ENCODE measurements at places on chromosomes 16 and 17.

DNA sequence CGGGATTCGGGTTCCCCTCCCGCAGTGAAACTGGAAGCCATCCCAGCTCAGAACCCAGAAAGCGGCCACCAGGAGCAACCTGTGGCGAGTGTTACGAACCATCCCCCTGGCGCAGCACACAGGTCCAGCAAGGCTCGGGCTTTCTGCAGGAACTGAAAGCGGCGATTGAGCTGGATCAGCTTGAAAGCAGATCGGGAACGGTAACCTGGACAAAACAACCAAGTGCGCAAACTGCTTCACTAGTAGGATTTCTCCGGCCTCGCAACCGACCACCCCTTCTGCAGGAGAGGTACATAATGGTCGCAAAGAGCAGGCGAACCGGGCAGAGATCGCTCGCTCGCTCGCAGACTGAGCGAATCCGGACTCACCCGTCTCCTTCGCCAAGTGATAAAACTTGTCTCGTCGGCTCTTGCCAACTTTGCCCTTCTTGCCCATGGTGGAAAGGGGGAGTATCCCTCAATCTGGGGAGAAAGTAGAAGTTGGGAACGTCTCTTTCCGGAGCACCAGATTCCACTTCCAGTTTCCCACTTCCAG, 696 bp upstream of the PSMC5 start:
- peak overlapping the region; percentile 96 for H3K27ac ChIP-seq
- DNase-seq: no peak
- no peaks in the 10 kb centered on the region for H3K27me3 ChIP-seq
- peaks cover 80% of the 10 kb centered on the region for H3K36me3 ChIP-seq

- H3K36me3 ChIP-seq: no peaks in the 10 kb centered on the region
- no peaks in the 10 kb centered on the region for H3K4me1 ChIP-seq
- no peaks in the 10 kb centered on the region for H3K27me3 ChIP-seq
- no peak overlapping the region for H3K4me3 ChIP-seq
These were observed 163.5 kb downstream of the CCT6B start for GRCh38 chr17:34797720-34798119.

DNA sequence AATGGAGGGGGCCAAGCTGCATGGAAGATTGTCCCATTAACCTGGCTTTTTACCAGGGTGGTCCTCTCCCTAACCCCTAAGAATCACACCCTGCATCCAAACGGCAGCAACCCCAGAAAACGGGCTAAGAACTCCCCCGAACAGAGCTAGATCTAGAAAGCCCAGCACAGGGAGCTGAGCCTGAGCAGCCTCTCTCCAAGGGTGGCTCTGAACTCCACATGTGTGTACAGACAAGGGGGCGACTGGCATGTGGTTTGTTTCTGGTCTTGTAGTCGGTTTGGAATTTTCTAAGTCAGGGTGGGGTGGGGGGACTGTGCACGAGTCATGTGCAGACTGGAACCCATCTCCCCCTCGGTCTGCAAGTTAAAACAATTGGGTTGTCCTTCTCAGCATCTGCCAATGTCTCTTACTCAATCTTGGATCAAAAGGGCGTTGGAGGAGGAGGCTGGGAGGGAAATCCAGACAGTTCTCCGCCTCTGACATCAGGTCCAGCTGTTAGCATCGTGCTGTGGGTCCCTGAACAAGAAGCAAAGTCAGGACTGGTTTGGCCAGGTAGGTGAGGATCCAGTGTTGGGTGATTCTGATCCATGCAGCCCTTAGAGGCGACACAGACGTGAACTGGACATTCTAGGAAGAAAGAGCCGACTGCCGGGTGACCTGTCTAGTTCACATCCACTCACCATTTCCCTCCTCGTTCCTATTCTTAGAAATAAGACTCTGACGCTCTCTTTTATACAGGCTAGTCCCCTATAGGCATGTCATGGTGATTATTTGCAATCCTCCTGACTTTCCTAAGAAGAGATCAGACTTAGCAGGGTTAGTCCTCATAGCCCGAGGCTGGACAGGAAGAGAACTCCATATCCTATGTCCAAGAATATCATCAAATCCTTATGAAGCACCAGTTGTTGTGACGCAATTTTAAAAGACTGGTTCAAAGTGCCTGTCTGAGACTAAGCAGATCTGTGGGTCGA, 381.8 kb downstream of the SOX9 start:
- H3K4me1 ChIP-seq: no peaks in the 10 kb centered on the region
- no peaks in the 10 kb centered on the region for H3K36me3 ChIP-seq
- H3K27me3 ChIP-seq: no peaks in the 10 kb centered on the region
- H3K27ac ChIP-seq: no peak overlapping the region
- DNase-seq: no peak

DNA sequence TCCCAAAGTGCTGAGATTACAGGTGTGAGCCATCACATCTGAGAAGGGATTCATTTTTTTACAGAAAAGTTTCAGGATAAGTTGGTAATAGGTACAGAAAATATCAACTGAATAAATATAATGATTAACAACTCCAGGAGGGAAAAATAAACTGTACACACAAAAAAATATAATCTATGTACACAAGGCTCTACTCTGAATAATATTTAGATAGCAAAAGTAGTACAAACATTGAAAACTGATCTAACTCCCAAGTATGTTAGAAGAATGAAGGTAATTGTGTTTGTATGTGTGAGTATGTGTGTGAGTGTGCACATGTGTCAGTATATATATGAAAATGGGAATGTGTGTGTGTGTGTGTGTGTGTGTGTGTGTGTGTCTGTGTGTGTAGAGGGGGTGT, 20.4 kb downstream of the TUBD1 start:
- H3K4me1 ChIP-seq: no peaks in the 10 kb centered on the region
- DNase-seq: no peak
- H3K27ac ChIP-seq: no peak overlapping the region
- H3K27me3 ChIP-seq: no peaks in the 10 kb centered on the region
- peaks cover 16% of the 10 kb centered on the region for H3K36me3 ChIP-seq

Measured in activated naive CD4-positive, alpha-beta T cell treated with anti-CD3 and anti-CD28 coated beads, Interleukin-2, amount 10 ng/mL, durations not matched to agents 7 days and 5 days (primary cell).